ENCODE measurements at places on chromosomes 2 and 18. TPM values are rescaled to one million over a fixed set of nuclear protein-coding genes. Genes with fewer than 3 reads are reported as not detected.

Gene CDH19
- total RNA-seq: 0.35 TPM

Gene SERPINB13
- total RNA-seq: not detected

Gene GCG
- not detected for total RNA-seq

Gene ZNF514
- 11.7 TPM for total RNA-seq

Gene BBS5
- total RNA-seq: 10.3 TPM

Gene ABCG5
- not detected for total RNA-seq

Gene DUSP19
- 0.67 TPM for total RNA-seq

Gene TSHZ1
- total RNA-seq: 20.9 TPM

Gene CREB1
- total RNA-seq: 76.8 TPM

Gene SERPINB3
- total RNA-seq: not detected

Gene GAD1
- total RNA-seq: not detected

Gene CRYBA2
- not detected for total RNA-seq

Gene PNO1
- total RNA-seq: 26.4 TPM

Gene XPO1
- 71.3 TPM for total RNA-seq

Gene ERFE
- 1.5 TPM for total RNA-seq
